ENCODE measurements at places on chromosomes 12 and 14. TPM values are rescaled to one million over a fixed set of nuclear protein-coding genes. Genes with fewer than 3 reads are reported as not detected.

GRCh38 chr14:85618390-85618789 is 88.4 kb downstream of the FLRT2 start:
- no peak for DNase-seq

DNA sequence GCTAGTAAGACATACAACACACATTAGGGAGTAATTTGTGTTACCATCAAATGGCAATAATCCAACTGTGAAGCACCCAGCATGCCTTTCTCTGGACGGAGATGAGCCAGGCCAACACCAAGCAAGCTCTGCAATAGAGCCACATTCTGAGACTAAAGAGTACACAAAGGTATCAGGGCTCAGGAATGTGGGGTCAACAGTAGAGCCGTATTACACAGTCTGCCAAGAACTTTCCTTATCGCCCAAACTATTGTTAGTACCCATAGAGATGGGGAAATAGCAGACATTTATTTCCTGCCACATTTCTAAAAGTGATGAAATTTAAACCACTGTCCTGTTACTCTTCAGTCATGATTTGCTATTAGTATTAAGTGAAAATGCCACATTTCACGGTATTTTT is 113.7 kb downstream of the BMP4 start:
- no peak for DNase-seq

The LPAR5 gene
- polyA plus RNA-seq, result 0.97 TPM

- DNase-seq, result no peak
Observed at GRCh38 chr14:100850841-100851585, 25.1 kb downstream of the MEG3 start.

The MAGOHB gene
- 31.7 TPM for polyA plus RNA-seq

- DNase-seq, result no peak
Observed at GRCh38 chr14:97159124-97159523, 361.9 kb downstream of the VRK1 start.

- no peak for DNase-seq
Observed at GRCh38 chr12:109053382-109054123, 1.2 kb downstream of the USP30 start.

The TTC7B gene
- 23.4 TPM for polyA plus RNA-seq

- peak; percentile 96 for DNase-seq
Observed at GRCh38 chr12:6215932-6216494, 15.8 kb downstream of the CD9 start.

The VASH1 gene
- polyA plus RNA-seq, result 4.1 TPM

- no peak for DNase-seq
Observed at GRCh38 chr12:65655074-65655493, 169.2 kb upstream of the HMGA2 start.

The ARHGAP9 gene
- 3.8 TPM for polyA plus RNA-seq

The RPS6KA5 gene
- polyA plus RNA-seq, result 0.95 TPM

DNA sequence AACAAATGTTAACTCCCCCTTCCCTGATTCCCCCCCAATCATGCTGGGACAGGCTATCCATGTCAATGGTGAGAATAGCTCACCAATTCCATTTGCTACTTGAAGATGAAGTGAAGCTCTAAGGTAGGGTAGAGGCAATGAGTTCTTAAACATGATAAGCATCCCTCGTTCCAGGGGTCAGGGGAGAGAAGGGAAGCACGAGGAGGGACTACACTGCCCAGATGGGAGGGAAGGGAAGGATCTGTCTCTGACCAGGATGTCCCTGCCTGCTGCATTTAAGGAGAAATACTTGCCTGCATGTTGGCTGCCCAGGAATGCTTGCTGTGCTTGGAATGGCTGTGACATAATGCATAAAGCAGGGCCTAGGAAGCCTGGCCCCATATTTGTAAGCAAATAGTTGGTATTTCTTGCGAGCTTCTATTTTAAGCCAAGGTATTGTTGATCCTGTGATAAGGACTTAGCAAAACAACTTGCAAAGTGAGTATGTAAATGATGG is 155.1 kb downstream of the CEP83 start:
- no peak for DNase-seq

The PLA2G1B gene
- not detected for polyA plus RNA-seq

- DNase-seq, result no peak
Observed at GRCh38 chr14:55533960-55534359, 46.0 kb upstream of the KTN1 start.

The KCNMB4 gene
- 5.6 TPM for polyA plus RNA-seq

The ADCY4 gene
- polyA plus RNA-seq, result 19.2 TPM

DNA sequence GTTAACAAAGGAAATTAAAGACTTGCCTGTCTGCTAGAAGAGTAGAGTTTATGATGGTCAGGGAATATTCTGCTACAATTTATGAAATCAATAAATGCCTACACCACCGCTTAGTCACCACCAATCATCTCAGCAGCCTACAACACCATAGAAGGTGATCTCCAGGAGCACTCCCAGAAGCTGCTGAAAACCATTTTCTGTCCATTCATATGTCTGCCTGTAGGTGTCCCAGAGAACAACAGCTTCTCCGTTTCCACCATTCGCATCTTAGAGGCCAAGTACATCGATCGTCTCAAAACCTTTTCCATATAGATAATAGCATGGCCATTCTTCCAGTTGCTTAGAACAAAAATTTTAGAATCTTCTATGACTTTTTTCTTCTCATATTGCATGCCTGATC is 303.4 kb downstream of the KCNC2 start:
- no peak for DNase-seq

The CLEC6A gene
- polyA plus RNA-seq, result not detected

The LALBA gene
- polyA plus RNA-seq, result not detected

- DNase-seq, result no peak
Observed at GRCh38 chr12:549476-550082, 89.8 kb downstream of the B4GALNT3 start.

DNA sequence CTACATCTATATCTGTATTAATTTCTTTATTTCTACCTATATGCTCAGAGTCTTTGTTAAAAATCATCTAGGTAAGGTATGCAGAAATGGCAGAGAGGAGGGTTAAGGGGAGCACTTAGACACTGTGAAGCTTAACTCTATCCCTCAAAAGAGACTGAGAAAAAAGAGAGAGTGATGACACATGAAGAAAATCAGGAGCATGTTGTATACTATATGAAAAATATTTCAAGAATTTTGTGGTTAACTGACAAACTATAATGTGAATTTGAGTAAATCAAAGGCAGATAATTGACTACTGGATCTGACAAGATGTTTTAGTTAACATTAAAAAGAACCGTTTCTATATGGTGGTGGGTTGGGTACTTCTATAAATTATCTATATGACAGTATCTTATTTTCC is 1814.2 kb upstream of the SEL1L start:
- DNase-seq, result no peak

DNA sequence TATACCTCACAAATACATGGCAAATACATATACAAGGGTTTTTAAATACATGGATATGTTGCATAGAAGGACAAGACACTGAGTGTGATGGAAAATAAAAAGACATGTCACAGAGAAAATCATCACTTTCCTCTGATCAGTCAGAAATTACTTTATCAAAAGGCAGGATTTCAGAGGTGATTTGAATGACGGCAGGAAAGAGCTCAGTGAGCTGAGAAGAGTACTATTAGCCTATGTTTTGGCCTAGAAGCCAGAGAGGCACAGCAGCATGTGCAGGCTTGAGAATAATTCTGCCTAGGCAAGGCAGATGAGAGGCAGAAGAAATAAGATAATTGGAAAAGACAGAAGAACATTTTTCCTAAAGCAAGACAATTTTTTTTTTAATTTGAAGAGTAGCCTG is 94.9 kb downstream of the BCAT1 start:
- DNase-seq, result no peak

GRCh38 chr12:40197590-40197989 is 27.2 kb upstream of the LRRK2 start:
- DNase-seq, result no peak

The NAB2 gene
- 13.9 TPM for polyA plus RNA-seq

GRCh38 chr14:52692248-52692962 is 3.0 kb downstream of the ERO1A start:
- DNase-seq, result no peak

The NAV3 gene
- polyA plus RNA-seq, result 0.34 TPM

GRCh38 chr12:124837958-124838803 is 25.5 kb downstream of the SCARB1 start:
- DNase-seq, result peak; percentile 78

GRCh38 chr14:66965831-66966230 is 223.4 kb upstream of the GARIN2 start:
- no peak for DNase-seq

GRCh38 chr12:19654650-19655376 is 215.5 kb downstream of the AEBP2 start:
- DNase-seq, result no peak

The SLCO1C1 gene
- 0.39 TPM for polyA plus RNA-seq

DNA sequence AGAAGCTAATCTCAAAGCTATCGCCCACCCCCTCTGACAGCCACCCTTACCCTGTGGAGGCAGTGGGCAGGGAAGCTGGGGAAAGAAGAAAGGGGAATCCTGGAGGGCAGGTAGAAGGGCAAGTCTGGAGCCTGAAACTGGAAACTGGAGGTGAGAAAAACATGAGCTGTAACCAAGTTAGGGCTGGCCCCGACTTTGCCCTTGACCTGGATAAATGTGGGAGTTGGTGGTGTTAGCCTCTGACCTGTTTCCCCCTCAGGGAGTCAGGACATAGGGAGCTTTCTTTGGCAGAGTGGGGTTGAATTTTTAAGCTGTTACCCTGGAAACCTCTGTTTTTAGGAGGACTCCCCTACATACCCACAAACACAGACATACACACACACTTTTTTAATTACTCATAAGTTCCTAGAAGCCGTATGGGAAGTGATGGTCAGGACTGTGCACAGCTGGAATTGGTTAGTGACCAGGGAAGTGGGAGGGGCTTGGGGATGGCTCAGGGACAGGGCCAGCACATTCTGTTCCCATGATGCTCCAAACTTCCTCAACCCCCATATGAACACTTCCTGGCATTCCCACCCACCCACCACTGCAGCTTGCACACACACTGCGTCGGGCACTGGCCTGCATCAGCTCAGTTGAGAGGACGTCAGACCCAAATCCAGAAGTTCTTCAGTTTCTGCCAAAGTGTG is 5.0 kb upstream of the MMP19 start:
- DNase-seq, result peak; percentile 65

The VSX2 gene
- polyA plus RNA-seq, result not detected

The GPR84 gene
- polyA plus RNA-seq, result not detected
